Tibial nerve (tissue), 4 donors: ENCODE measurements at places on chromosomes 6 and 20. TPM values are rescaled to one million over a fixed set of nuclear protein-coding genes. Genes with fewer than 3 reads are reported as not detected.

The RPP40 gene
- total RNA-seq, result 8.4 TPM

The C6orf15 gene
- not detected for total RNA-seq

The UNC5CL gene
- 0.90 TPM for total RNA-seq

The LY6G6C gene
- total RNA-seq, result not detected

The CCM2L gene
- 13.3 TPM for total RNA-seq

The SIGLEC1 gene
- total RNA-seq, result 33.9 TPM

The MYB gene
- total RNA-seq, result 1.2 TPM

The MOXD1 gene
- 13.3 TPM for total RNA-seq

The ACTL10 gene
- total RNA-seq, result 1.1 TPM

The SPDEF gene
- not detected for total RNA-seq

The KCNG1 gene
- 0.39 TPM for total RNA-seq

The PDE7B gene
- total RNA-seq, result 17.4 TPM

DNA sequence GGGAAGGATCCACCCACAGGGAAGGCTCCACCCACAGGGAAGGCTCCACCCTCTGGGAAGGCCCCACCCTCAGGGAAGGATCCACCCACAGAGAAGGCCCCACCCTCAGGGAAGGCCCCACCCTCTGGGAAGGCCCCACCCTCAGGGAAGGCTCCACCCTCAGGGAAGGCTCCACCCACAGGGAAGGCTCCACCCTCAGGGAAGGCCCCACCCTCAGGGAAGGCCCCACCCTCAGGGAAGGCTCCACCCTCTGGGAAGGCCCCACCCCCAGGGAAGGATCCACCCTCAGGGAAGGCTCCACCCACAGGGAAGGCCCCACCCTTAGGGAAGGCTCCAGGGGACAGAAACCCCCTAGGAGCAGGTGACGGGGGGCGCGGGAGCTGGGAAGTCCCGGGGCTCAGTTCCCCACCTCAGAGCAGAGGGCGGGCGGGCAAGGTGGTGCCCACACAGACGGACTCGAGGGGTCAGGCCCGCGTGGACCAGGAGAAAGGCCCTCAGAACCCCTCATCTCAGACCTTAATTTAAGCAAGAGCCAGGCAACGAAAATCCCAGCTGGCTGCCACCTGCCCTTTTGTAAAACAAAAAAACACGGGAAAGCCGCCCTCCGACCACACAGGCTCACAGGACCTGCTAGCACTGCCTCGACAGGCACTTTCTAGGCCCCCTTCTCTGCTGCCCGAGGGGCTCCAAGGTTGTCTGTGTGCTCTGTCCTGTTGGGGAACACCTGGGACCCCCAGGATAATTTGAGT, 39.7 kb downstream of the KCNQ2 start:
- no peak for DNase-seq

DNA sequence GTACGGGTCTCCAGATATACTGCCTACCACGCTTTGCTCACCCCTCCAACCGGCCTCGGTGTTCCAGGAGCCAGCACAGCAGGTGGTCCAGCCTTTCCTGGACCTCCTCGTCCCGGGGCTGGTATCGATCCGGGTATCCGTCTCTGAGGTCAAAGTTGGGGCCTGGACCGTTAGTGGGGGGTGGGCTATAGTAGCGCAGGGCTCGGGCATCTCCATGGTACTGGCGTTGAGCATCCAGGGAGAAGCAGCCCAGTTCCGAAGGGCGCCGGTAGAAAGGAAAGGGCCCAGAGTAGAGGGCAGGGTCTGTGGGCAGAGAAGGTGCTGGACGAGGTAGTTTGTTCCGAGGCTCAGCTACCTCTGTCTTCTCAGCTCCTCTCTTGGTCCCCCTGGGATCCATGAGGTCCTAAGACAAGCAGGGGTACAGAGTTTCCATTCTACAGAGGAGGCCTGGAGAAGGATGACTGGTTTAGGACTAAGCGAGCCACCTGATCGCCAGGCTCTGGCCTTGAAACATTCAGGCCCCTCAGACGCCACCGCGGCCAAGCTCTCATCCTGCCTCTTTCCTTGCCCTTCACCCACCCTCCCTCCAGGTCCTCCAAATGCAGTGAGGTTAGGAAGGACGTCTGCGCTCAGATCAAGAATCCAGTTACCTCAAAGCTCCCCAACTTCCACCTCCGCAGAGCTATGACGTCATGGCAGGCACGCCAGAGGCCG, 502 bp downstream of the DXO start:
- DNase-seq, result no peak

GRCh38 chr6:79404677-79405076, 132.6 kb downstream of the LCA5 start:
- DNase-seq, result no peak

DNA sequence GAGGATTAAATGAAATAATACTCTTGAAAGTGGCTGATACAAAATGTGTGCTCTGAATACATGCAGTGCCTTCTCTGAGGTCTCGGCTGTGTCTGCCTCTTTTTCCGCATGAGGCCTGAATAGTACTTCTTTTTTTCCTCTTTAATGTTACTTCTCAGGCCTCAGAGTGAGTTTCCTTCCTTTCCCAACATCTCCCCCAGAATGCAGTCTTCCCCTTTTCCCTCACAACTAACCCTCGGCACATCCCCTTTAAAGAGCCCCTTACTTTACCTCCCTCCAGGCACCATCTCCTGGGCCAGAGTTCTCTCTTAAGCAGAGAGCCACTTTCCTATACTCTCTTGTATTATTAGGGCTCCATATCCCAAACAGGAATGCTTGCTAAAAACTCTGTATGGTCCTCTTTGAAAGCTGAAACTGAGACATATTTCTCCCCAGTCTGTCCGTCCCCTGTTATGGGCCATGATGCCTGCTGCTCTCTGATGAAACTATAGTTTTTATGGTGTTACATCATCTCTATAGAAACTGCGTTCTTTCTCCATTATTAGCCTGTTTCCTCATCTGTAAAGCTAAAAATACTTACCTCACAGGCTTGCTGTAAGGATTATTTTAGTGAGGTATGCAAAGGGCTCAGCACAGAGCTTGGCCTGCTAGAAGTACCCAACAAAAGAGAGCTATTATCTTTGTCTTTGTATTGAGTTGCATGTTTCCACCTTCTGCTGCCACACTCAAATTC, 2.3 kb downstream of the PLAGL2 start:
- DNase-seq, result no peak

GRCh38 chr6:54115966-54116365, 4.7 kb downstream of the MLIP start:
- no peak for DNase-seq

GRCh38 chr6:117168296-117169063, 96.9 kb upstream of the VGLL2 start:
- DNase-seq, result no peak

DNA sequence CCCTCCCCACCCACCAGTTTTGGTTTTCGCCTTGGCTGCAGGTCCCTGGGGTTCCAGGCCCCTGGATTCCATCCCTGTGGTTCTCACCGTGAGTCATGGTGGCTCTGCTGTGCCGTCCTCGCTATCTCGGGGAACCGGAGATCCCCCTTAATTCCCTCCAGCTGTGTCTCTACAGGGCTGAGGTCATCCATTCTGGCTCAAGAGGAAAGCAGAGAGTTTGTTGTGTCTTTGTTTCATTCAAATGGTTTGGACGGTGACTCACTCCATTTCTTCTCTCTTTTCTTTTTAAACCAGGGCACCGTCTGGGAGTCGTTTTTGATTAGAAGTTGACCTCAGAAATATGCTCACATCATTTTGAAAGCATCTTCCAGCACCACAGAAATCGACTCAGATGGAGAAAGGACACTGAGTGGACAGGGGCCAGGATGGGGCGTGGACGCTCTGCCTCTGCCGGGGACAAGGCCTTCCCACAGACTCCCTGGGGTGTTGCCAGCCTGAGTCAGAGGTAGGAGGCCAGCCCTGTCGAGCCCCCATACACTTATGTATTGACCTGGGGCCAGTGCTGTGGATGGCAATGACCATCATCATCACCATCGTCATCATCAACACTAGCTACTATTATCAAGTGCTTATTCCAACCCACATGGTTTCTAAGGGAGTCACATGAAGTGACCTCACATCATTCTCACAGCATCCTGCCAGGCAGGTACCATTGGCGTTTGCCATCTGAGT, 176.2 kb downstream of the NFATC2 start:
- peak; percentile 57 for DNase-seq

DNA sequence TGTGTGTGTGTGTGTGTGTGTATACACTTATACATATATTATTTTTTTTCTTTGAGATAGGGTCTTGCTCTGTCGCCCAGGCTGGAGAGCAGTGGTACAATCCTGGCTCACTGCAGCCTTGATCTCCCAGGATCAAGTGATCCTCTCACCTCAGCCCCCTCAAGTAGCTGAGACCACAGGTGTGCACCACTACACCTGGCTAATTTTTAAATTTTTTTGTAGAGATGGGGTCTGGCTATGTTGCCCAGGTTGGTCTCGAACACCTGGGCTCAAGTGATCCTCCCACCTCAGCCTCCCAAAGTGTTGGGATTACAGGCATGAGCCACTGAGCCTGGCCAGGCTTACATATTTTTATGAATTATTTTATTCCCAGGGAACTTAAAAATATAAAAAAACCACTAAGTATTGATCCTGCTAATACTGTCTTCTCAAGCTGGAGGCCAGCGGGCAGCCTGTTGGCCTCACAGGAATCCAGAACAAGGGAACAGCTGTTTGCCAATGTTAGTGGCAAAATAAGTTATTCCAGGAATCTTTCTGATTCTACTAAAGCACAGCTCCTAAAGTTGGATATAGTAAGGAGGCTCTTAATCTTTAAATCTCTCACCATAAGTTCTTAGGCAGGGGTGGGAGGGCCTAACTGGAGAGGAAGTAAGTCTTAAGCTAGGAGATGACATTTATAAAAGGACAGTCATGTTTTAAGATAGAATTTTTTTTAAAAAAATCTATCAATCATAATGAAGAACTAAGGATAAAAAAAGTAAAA, 135.5 kb upstream of the NUP153 start:
- DNase-seq, result no peak

- no peak for DNase-seq
Measured at GRCh38 chr20:16607364-16608276, 34.4 kb upstream of the KIF16B start.

GRCh38 chr20:4656491-4656890, 65.2 kb upstream of the PRND start:
- DNase-seq, result no peak

DNA sequence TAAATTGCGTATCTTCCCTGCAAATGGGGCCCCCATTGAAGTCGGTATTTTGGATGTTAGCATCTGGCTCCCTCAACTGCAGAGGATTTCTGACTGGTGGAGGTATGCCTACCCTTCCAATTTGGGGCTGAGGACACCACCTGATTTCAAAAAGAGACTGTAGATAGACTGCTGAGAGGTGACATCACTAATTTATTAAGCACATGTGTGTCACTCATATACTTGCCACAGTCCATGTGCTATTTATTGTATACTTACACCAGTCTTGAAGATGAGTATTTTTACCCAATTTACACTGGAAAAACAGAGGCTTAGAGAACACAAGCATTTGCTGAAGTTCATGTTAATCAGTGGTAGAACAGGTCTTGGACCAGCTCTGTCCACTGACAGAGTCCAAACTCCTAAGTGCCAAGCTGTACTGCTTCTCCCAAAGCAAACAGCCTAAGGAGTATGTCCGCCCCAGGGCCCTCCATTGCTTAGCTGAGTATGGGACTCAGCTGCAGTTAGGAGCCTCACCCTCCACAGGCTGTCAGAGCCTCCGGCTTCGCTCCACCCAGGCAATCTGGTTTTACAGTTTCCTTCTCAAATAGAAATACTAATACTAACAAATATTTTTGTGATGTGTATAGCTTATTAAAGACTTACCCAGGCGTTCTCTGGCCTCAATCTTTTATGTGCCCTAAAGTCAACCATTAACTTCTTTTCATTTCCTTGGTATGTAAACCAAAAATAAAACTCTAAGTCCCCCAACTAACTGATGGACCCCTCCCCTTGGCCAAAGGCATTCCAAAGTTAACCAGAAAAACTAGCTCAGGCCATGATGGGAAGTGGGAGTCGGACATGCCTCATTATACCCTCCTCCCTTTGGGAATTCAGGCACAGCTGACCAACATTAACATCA, 17.5 kb downstream of the RIN2 start:
- DNase-seq, result no peak

GRCh38 chr6:34359418-34360158, 32.9 kb downstream of the NUDT3 start:
- DNase-seq, result no peak

GRCh38 chr6:111534231-111534751, 51.3 kb upstream of the REV3L start:
- DNase-seq, result peak; percentile 51

DNA sequence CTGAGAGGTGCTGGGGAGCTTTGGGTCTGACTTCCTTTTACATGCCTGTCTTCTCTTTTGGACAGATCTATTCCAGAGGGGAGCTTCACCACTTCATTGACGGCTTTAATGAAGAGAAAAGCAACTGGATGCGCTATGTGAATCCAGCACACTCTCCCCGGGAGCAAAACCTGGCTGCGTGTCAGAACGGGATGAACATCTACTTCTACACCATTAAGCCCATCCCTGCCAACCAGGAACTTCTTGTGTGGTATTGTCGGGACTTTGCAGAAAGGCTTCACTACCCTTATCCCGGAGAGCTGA, 13.1 kb downstream of the PRDM1 start:
- no peak for DNase-seq

DNA sequence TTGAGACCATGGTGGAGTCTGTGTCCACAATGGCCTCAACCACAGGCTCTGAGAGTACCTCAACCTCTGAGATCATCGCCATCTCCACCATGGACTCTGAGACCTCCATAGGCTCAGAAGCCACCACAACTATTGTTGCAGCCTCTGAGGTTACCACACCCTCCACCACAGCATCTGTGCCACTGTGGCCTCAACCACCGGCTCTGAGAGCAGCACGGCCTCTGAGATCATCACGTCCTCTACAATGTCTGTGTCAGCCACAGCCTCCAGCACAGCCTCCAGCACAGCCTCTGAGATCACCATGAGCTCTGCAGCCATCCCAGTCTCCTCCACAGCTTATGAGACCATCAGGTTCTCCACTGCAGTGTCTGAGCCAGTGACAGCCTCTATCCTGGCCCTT, 19.4 kb upstream of the MUC21 start:
- no peak for DNase-seq

GRCh38 chr6:16483315-16483875, 245.0 kb downstream of the GMPR start:
- no peak for DNase-seq

DNA sequence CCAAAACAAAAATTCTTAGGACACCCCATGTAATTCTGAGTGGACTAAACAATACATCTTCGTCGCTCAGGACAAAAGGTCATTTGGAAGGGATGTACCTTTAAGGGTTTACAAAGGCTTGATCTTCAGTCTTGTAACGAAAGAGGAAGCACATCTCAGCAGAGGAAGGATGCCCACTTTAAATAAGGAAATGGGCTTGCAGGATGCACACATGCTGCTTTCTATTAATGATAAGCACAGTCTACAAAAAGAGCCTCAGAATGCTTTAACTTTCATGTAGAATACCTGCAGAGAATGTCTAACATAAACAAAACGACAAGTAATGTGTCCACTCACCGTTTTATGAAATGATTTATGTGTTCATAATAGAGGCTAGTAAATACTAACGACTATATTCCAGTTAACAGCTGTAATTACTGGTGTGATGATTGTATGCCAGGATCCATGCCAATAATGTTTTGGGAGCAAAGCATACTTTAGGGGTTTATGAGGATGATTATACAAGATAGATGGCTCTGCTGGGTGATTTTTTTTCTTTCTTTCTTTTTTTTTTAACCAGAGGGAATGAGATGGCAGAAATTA, 216.9 kb downstream of the GMDS start:
- no peak for DNase-seq

GRCh38 chr6:43667245-43668150, 20.1 kb downstream of the MRPS18A start:
- peak; percentile 87 for DNase-seq
